ENCODE measurements at places on chromosomes 4 and X.

- no peak for DNase-seq
These were observed 487 bp downstream of the TBCK start for GRCh38 chr4:106315476-106315967.

DNA sequence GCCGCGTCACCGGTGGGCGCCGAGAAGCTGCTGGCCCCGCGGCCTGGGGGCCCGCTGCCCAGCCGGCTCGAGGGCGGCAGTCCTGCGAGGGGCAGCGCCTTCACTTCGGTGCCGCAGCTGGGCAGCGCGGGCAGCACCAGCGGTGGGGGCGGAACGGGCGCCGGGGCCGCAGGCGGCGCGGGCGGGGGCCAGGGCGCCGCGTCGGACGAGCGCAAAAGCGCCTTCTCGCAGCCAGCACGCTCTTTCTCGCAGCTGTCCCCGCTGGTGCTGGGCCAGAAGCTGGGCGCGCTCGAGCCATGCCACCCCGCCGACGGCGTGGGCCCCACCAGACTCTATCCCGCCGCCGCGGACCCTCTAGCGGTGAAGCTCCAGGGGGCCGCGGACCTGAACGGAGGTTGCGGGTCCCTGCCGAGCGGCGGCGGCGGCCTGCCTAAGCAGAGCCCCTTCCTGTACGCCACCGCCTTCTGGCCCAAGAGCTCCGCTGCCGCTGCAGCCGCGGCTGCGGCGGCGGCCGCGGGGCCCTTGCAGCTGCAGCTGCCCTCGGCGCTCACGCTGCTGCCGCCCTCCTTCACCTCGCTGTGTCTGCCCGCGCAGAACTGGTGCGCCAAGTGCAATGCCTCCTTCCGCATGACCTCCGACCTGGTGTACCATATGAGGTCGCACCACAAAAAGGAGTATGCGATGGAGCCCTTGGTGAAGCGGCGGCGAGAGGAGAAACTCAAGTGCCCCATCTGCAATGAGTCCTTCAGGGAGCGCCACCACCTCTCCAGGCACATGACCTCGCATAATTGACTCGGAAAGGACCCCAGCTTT, 5.6 kb downstream of the PRDM8 start:
- DNase-seq = no peak

- no peak for DNase-seq
These were observed 62.5 kb downstream of the DACH2 start for GRCh38 chrX:86210772-86211171.

DNA sequence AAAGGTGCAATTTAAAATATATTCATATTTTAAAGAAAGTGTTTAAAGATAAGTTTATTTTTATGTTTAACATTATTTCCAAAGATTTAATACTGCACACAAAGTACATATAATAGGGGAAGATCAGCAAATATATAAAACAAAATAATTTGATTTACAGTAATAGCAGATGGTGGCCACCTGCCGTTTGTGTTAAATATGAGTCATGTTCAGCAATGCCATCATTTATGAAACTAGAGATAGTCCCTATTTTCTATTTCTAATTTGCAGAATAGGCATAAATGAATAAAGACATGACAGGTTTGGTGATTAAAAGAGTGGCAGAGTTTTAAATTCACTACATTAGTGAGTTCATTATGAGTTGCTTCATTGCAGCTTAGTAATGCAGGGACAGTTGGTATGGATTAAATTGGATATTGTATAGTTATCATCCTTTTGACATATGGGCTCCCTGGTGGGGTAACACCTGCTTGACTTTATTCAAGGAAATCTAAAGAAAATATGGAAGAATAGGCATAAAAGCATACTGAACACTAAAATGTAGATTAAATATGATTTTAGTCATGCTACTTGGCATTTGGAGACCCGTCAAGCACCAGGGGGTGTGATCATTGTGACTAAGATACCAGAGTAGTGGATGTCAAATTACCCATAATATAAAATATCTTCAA, 78.8 kb upstream of the BANK1 start:
- DNase-seq = no peak

DNA sequence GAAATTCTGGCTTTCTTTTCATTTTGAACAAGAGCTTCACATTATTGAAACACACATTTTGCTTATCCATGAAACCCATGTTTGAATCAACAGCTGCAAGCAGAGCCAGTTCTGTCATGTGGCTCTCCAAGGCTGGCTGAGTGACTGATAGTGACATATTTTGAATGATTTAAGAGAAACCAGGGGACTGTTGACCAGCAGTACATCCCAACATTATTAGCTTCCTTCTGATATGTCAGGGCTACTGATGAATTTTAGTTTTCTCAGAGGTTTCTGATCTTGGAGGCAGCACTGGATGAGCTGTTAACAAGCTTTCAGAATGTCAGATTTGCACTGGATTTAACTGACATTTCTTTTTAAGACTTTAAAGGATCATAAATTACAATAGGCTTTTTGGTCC, 74.6 kb upstream of the GRXCR1 start:
- no peak for DNase-seq

DNA sequence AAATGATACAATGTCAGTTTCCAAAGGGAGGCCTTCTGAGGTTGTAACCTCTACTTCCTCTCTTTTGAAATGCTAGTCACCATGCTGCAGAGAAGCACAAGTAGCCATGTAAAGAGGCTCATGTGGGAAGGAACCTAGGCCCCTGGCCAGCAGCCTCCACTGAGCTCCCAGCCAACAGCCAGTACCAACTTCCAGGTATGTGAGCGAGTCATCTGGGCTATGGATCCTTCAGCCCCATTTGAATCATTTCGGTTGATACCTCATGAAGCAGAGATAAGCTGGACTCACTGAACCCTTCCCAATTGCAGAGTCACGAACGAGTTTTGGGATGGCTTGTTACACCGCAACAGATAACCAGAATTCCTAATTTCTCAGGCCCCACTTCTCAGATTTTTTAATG, 187.0 kb upstream of the LDB2 start:
- DNase-seq = no peak

- no peak for DNase-seq
These were observed 6.8 kb downstream of the BCOR start for GRCh38 chrX:40090961-40091360.
